ENCODE measurements at places on chromosomes 6 and 20. TPM values are rescaled to one million over a fixed set of nuclear protein-coding genes. Genes with fewer than 3 reads are reported as not detected.

The PRPH2 gene
- 0.38 TPM for total RNA-seq

- no peaks in the 10 kb centered on the region for H3K36me3 ChIP-seq
- H3K4me1 ChIP-seq = no peaks in the 10 kb centered on the region
- H3K27ac ChIP-seq = no peak overlapping the region
- H3K27me3 ChIP-seq = no peaks in the 10 kb centered on the region
These were observed 920.0 kb downstream of the TFAP2A start for GRCh38 chr6:9494864-9495263.

GRCh38 chr6:164694386-164694785 is 615.0 kb downstream of the C6orf118 start:
- H3K36me3 ChIP-seq = no peaks in the 10 kb centered on the region
- no peak overlapping the region for H3K27ac ChIP-seq
- H3K4me3 ChIP-seq = no peak overlapping the region
- no peaks in the 10 kb centered on the region for H3K27me3 ChIP-seq
- H3K4me1 ChIP-seq = no peaks in the 10 kb centered on the region

- no peaks in the 10 kb centered on the region for H3K36me3 ChIP-seq
- DNase-seq = no peak
- H3K4me3 ChIP-seq = no peak overlapping the region
- H3K4me1 ChIP-seq = no peaks in the 10 kb centered on the region
- H3K27ac ChIP-seq = no peak overlapping the region
These were observed 1.8 kb downstream of the SLA2 start for GRCh38 chr20:36644032-36644705.

DNA sequence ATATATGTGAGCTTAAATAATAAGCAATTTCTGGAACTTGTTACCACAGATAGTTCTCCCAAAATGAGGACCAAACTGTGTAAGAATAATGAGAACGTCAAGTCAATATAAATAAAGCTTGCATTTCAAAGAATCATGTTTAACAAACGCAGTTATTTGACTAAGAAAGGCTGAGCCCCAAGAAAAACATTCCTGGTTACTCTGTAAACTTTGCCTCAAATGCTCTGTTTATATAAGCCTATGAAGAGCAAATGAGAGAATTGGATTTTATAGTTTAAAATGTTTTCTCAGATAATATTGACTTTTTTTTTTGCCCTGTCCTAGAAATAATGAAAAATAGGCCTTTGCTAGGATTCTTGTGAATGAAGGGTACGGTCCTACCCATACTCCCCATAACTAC is 81.3 kb downstream of the C6orf52 start:
- H3K36me3 ChIP-seq = no peaks in the 10 kb centered on the region
- no peaks in the 10 kb centered on the region for H3K27me3 ChIP-seq
- H3K27ac ChIP-seq = no peak overlapping the region

DNA sequence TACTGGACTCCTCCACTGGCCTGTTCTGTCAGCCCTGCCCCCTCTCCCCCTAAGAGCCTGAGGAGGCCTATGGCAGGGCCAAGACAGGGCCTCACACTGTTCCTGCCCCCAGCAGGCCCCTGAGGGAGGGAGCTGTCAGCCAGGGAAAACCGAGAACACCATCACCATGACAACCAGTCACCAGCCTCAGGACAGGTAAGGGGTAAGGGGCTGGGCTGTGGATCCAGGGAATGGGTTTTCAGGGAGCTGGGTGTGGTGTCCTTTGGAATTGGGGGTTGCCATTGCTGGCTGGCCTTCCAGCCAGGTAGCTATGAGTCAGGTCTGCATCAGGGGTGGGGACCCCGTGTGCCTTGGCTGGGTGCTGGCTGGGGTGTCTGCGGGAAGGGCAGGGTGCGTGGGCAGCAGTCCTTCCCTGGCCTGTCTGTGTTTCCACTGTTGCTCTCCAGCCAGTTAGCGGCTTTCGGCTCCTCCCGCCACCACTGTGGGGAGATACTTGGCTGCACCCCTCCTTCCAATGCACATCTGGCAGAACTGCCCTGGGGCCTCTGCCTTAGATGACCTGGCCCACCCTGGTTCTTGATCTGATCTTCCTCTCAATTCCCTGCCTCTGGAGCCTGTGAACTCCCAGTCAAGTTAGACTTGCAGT is 3.9 kb downstream of the SLC29A1 start:
- H3K4me3 ChIP-seq = peak overlapping the region; percentile 10
- DNase-seq = no peak
- H3K27ac ChIP-seq = no peak overlapping the region
- peaks cover 28% of the 10 kb centered on the region for H3K36me3 ChIP-seq
- no peaks in the 10 kb centered on the region for H3K27me3 ChIP-seq
- peaks cover 67% of the 10 kb centered on the region for H3K4me1 ChIP-seq

GRCh38 chr6:29021434-29021833 is 16.3 kb upstream of the ZNF311 start:
- H3K4me3 ChIP-seq = no peak overlapping the region
- DNase-seq = no peak
- H3K27ac ChIP-seq = no peak overlapping the region
- peaks cover 34% of the 10 kb centered on the region for H3K27me3 ChIP-seq

DNA sequence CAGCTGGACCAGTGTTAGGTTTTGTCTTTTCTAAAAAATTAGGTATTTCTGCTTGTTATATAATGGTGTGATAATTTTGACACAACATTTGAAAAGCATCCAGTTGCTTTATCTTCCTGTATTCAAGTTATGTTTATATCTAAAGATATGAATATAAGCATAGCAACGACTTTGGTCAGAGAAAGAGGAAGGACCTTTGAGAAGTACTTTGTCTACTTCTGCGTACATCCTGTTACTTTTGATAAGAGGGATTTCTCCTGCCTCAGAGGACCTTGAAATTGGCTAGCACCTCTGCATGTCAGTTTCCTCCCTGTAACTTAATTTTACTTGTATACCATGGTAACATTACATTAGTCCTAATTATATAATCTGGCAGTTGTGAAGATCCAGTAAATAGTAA is 24.8 kb downstream of the PHF20 start:
- no peak for DNase-seq
- no peak overlapping the region for H3K27ac ChIP-seq
- H3K4me3 ChIP-seq = no peak overlapping the region
- H3K4me1 ChIP-seq = peaks cover 16% of the 10 kb centered on the region

GRCh38 chr20:46955601-46956556 is 61.2 kb downstream of the EYA2 start:
- no peak overlapping the region for H3K4me3 ChIP-seq
- H3K27ac ChIP-seq = no peak overlapping the region
- no peaks in the 10 kb centered on the region for H3K36me3 ChIP-seq
- DNase-seq = no peak
- no peaks in the 10 kb centered on the region for H3K27me3 ChIP-seq
